Stimulated activated CD8-positive, alpha-beta memory T cell treated with anti-CD3 and anti-CD28 coated beads, Interleukin-4, amount 100 ng/mL, for 4 hours (primary cell): ENCODE measurements at places on chromosomes 7 and 10.

DNA sequence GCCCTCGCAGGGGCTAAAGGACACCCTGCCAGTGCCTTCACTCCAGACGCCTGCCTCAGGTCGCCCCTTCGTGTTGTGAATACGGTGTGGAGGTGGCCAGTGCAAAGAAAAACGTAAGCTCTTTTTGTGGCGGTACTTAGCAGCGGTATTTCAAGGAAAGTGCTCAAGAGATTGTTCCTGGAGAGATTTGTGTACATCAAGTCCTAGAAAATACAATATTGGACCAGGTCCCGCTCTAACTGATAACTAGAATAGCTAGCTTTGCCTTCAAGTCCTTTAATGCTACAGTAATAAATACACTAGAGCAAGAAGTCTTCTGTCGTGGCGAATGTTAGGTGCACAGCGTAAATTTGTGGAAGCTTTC is 689 bp downstream of the PLCE1 start:
- no peak for DNase-seq

DNA sequence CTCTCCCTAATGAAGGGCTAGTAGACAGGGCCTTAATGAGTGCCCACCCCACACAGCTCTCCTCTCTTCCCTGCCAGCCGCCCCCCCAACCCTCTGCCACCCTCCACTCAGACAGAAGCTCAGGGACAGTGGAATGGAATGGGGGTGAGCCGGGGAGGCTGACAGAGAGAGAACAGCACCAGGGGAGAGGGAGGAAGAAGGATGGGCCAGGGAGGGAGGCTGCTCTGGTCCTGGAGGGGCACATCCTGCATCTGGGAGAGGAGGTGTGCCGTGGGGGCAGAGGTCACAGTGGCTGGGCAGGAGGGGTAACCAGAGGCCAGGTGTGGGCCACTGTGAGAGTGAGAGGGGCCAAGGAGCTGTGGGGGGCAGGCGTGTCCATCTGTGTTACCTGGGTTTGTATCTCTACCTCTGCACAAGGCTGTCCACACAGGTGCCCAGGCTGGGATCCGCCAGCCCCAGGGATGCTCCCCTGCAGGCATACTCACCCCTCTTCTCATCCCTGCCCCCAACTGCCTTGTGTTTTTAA is 2.4 kb downstream of the NYAP1 start:
- no peak for DNase-seq

DNA sequence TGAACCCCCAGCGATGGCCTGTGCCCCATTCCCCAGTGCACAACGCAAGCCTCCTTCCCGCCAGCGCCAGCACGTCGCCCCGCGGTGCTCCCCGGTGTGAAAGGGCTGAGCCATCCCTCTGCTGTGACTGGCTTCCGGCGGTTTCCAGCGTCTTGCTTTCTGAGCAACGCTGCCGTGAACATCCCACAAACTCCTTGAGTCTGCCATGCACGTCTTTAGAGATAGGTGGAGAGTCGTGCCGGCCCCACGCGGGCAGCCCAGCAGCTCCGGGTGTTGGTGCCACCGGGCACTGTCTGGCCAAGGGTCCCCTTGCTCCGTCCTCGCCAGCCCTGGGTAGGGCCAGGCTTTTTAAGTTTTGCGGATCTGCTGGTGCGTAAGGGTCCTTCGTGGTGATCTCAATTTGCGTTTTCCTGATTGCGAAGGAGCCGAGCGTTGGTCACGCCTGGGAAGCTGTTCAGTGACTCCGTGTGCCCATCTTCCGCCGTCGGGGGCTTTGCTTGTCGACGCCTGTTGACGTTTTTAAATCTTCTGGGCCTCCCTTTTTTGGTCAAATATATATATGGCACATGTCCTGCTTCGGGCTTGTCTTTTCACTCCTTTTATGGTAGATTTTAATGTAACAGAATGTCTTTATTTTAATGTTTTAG is 70.6 kb downstream of the FOXL3 start:
- DNase-seq, result no peak

DNA sequence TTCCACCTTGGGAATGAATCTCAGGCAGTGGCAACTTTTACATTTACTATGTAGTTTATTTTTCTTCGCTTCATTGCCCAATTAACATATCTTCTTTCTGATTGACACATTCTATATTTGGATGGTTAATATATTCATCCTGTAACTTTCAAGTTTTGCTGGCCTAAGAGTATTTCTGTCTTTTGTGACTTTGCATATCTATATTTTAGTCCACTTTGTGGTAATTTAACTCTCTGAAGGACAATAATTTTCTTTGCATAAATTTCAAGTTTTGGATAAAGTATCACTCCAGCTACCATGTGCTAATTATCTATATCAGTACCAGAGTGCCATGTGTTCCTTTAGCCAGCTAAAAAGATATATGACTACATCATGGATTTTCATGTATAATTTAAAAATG is 151.5 kb upstream of the KAT6B start:
- DNase-seq, result no peak

- no peak for DNase-seq
Observed at GRCh38 chr10:2214092-2214491, 476.8 kb upstream of the ADARB2 start.

GRCh38 chr7:26054386-26054785 is 97.6 kb upstream of the NFE2L3 start:
- DNase-seq, result no peak
